Stimulated activated CD8-positive, alpha-beta memory T cell treated with anti-CD3 and anti-CD28 coated beads, Interleukin-7, amount 100 ng/mL, for 1 hour (primary cell): ENCODE measurements at places on chromosomes 12 and 14.

DNA sequence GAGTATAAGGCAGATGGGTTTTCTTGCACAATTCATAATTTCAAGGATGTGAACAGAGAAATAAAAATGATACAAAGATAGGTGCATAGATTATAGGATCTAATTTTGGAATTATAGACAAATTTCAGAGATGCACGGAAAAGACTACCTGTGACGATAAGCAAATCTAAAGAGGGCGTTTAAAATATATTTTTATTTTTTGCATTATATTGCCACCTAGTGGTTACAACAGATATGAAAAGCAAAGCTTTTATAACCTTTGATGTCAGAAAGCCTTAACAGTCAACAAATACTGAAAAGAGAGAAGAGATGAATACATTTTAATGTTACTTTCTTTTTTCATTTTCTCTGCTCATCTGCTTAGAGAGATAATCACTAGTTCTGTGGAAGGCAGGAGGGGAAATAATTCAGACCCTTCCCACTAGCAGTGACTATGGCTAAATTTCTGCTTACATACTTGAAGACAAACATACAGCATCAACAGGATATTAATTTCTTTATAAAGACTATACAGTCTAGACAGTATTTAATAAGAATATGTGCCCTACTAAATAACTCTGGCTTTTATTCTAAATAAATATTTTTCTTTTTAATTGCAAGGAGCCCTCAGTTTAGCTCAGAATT lies 46.3 kb downstream of the NTS start:
- DNase-seq = no peak

DNA sequence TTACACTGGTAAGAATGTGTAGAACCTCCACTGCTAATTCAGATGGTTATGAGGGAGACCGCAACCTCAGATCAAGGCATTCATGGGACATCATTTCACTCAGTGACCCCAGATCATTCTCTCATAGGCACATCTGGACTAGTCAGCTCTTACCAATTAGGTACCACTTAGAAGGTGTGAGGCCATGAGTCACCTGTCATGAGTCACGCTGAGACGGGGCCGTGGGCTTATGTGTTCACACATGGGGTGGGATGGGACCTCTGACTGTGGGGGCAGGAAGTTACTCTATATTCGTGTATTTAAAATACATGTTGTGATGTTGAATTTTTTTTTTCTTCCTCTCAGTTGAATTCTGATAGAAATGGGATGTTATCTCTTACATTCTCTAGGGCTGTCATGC lies 55.9 kb downstream of the CCDC92 start:
- DNase-seq = peak; percentile 19

DNA sequence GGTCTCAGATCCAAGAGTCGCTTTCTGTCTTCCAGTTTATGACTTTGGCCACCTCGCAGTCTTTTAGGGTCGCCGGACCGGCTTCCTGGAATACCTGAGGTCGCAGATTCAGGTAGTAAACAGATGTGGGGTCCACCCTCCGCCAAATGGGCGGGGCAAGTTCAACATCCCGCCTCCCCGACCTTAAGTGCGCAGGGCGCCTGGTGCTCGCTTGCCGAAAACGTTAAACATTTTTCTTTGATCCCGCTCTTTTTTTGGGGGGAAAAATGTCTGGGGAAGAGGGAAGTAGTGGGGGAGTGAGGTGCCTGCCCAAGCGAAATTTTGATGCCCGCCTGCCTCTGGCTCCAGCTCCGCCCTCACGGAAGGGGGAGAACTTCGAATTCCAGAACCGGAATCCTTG lies 73.9 kb upstream of the TBX5 start:
- DNase-seq = no peak

GRCh38 chr12:126547905-126548304 lies 1482.7 kb downstream of the AACS start:
- no peak for DNase-seq

DNA sequence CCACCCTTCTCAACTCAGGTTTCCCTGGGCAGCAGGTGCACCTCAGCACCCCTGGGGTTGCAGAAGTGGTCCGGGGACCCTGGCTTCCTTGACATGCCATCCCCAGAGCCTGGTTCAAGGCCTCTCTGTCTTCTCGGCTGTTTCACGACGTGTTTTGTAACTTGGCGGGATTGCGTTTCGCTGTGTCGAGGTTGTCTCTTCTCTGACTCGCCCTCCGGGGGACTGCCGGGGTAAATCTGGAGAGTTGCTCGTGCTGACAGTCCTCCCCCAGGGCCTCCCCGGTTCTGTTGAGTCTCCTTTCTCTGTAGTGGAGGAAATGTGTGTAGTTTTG lies 25.6 kb downstream of the MEG3 start:
- DNase-seq = no peak

GRCh38 chr12:89333564-89334252 lies 18.6 kb downstream of the DUSP6 start:
- DNase-seq = no peak

- no peak for DNase-seq
These were observed 22.3 kb upstream of the SSPN start for GRCh38 chr12:26172946-26173552.

- no peak for DNase-seq
These were observed 66.3 kb upstream of the CEP83 start for GRCh38 chr12:94525951-94526350.

DNA sequence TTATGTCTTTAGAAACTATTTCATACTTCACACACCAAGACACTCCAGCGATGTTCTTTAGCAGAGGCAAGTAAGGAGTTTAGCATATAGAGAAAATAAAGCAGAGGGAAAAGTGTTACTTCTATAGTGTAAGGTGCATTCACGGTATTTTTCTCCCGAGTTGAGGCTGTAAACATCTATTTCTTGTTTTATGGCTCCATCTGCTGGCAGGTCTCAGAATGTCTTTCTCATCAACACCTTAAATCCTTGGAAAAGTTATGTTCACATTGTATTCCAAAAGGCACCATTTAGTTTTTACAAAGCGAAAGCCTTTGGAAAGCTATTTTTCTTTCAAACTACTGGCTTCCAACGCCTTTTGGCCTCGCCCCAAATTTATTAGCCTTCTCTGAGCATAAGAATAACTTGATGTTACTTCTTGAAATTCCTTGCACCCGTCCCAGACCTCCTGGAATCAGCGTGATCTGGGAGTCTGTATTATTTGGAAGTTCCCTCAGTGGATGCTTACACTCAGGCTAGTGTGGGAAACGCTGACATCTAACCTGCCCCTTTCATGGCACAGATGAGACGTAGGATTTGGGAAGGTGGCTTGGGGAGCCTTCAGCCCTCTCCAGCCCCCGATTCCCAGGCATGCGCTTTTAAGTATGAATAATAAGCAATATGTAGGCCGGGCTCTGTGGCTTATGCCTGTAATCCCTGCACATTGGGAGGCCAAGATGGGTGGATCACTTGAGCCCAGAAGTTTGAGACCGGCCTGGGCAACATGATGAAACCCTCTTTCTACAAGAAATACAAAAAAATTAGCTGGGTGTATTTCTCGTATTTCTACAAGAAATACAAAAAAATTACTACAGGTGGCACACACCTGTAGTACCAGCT lies 1.9 kb upstream of the PIWIL1 start:
- DNase-seq = no peak

GRCh38 chr14:99947695-99948094 lies 117.5 kb upstream of the EVL start:
- no peak for DNase-seq
